ENCODE measurements at places on chromosomes 6 and 20. TPM values are rescaled to one million over a fixed set of nuclear protein-coding genes. Genes with fewer than 3 reads are reported as not detected.

- H3K27ac ChIP-seq, result no peak overlapping the region
- H3K27me3 ChIP-seq, result no peaks in the 10 kb centered on the region
- H3K4me3 ChIP-seq, result no peak overlapping the region
- DNase-seq, result no peak
- peaks cover 10% of the 10 kb centered on the region for H3K4me1 ChIP-seq
Observed at GRCh38 chr20:34049897-34050695, 56.4 kb downstream of the RALY start.

DNA sequence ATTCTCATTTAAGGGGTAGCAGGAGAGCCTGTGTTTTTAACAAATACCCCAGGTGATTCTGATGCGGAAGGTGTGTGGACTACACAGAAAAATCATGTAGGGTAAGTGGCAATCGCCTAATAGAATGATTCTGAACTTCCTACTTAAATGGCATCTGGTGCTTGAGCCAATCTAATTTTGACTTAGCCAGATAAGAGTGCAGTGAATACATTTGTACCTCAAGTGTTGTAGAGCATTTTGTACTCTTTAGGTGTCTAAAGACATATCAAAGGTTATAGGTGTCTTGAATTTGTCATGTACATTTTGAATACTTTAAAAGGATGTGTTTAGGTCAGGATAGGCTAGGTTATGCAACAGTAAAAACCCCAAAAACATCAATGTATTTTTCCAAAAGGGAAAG, 10.0 kb upstream of the BTBD9 start:
- H3K36me3 ChIP-seq, result no peaks in the 10 kb centered on the region
- no peaks in the 10 kb centered on the region for H3K4me1 ChIP-seq
- no peaks in the 10 kb centered on the region for H3K27me3 ChIP-seq
- no peak for DNase-seq
- H3K4me3 ChIP-seq, result no peak overlapping the region

The ADGRF5 gene
- total RNA-seq, result 0.30 TPM

The MAS1 gene
- 0.04 TPM for total RNA-seq

GRCh38 chr20:37501940-37502339, 19.1 kb upstream of the NNAT start:
- peaks cover 32% of the 10 kb centered on the region for H3K4me1 ChIP-seq
- no peak overlapping the region for H3K4me3 ChIP-seq
- H3K36me3 ChIP-seq, result no peaks in the 10 kb centered on the region
- DNase-seq, result no peak
- no peaks in the 10 kb centered on the region for H3K27me3 ChIP-seq
- H3K27ac ChIP-seq, result no peak overlapping the region

The PCK1 gene
- 0.05 TPM for total RNA-seq

The KIF6 gene
- 0.22 TPM for total RNA-seq

GRCh38 chr6:33705955-33706725, 5.4 kb downstream of the UQCC2 start:
- no peaks in the 10 kb centered on the region for H3K27me3 ChIP-seq
- H3K27ac ChIP-seq, result no peak overlapping the region
- H3K36me3 ChIP-seq, result peaks cover 5% of the 10 kb centered on the region
- peaks cover 4% of the 10 kb centered on the region for H3K4me1 ChIP-seq
- no peak overlapping the region for H3K4me3 ChIP-seq
- DNase-seq, result no peak

DNA sequence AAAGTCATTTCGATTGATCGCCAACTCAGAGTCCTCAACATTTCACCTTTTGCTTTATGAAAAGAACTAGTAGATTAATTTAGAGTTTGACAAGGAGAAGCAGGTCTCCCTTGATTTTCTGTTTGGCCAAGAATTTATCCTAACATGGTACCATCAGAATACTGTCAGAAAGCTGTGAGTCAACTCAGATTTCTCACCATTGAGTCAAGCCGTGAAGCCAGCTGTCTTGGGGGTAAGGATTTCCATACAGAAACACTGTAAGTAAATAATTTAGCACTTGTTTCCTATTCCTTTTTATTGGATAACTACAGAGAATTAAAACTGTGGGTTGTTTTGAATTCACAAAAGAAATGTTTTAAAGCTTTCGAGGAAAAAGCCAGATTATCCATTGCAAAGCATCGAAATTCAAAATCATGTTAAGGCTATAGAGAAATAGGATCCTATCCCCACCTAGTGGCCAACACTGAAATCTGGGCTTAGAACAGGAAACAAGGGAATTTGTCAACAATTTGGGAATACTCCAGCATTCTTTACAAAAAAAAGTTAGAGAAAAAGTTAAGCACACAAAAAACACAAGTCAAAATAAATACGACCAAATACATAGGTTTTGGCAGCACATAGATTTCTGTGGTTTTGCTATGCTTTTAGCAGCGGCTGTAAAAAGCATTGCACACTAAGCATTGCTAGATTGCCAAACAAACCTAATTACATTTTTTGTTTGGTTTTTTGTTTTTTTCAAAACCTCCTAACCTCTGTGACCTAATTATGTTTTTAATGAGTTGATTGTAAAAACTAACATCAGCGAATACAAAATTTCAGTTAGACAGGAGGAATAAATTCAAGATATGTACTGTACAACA, 44.2 kb downstream of the COL11A2 start:
- H3K36me3 ChIP-seq, result no peaks in the 10 kb centered on the region
- no peak overlapping the region for H3K4me3 ChIP-seq
- no peak overlapping the region for H3K27ac ChIP-seq
- DNase-seq, result no peak
- peaks cover 2% of the 10 kb centered on the region for H3K4me1 ChIP-seq

GRCh38 chr20:11118802-11119380, 445.1 kb upstream of the JAG1 start:
- H3K4me3 ChIP-seq, result no peak overlapping the region
- no peaks in the 10 kb centered on the region for H3K36me3 ChIP-seq
- H3K27ac ChIP-seq, result no peak overlapping the region
- H3K4me1 ChIP-seq, result no peaks in the 10 kb centered on the region
- no peaks in the 10 kb centered on the region for H3K27me3 ChIP-seq

GRCh38 chr6:42690151-42690702, 32.2 kb downstream of the PRPH2 start:
- peaks cover 62% of the 10 kb centered on the region for H3K36me3 ChIP-seq
- no peak for DNase-seq
- H3K27ac ChIP-seq, result no peak overlapping the region
- no peak overlapping the region for H3K4me3 ChIP-seq
- H3K27me3 ChIP-seq, result no peaks in the 10 kb centered on the region
- no peaks in the 10 kb centered on the region for H3K4me1 ChIP-seq

- H3K27ac ChIP-seq, result no peak overlapping the region
- no peaks in the 10 kb centered on the region for H3K36me3 ChIP-seq
- DNase-seq, result peak; percentile 67
- no peaks in the 10 kb centered on the region for H3K27me3 ChIP-seq
- no peaks in the 10 kb centered on the region for H3K4me1 ChIP-seq
- no peak overlapping the region for H3K4me3 ChIP-seq
Observed at GRCh38 chr6:135162678-135163439, 18.2 kb upstream of the MYB start.

GRCh38 chr6:63458480-63459115, 113.7 kb upstream of the LOC128125822 start:
- no peak overlapping the region for H3K27ac ChIP-seq
- no peaks in the 10 kb centered on the region for H3K27me3 ChIP-seq
- no peak for DNase-seq
- no peak overlapping the region for H3K4me3 ChIP-seq

DNA sequence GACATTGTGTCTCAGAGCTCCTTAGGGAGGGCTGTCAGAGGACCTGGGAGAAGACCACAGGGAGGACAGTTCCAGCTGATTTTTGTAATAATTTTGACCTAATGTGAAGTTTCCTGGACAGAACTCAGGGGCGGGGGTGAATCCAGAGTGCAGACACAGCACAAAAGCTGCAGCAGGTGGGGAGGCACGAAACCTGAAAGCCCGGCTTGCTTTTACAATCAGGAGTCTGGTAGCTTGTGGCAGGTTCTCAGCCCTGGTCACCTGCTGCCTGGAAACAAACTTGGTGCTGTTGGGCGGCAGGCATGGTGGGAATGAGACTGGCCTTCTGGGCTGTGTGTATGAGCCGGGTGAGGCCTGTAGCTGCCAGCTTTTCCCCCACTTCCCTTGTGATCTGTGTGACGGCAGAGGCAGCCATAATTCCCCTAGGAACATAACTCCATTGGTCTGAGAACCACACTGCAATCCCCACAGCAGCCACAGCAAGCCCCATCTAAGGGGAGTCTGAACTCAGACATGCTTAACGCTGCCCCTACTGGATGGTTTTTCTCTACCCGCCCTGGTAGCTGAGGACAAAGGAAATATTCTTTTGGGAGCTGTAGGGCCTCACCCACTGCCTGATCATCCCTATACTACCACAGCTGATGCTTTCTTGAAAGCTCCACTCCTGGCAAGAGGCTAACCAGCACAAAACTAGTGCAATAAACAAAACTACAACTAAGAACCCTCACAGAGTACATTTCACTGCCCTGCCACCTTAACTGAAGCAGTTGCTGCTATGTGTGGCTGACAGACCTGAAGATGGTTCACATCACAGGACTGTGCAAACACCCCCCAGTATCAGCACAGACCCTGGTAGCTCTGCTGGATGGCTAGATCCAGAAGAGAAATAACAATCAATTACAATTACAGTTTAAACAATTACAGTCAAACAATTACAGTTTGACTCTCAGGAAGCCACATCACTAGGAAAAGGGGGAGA, 1055.1 kb upstream of the GJE1 start:
- no peak overlapping the region for H3K27ac ChIP-seq
- peaks cover 5% of the 10 kb centered on the region for H3K4me1 ChIP-seq
- H3K36me3 ChIP-seq, result no peaks in the 10 kb centered on the region
- no peaks in the 10 kb centered on the region for H3K27me3 ChIP-seq
- H3K4me3 ChIP-seq, result no peak overlapping the region

The PPP1R14C gene
- total RNA-seq, result not detected

DNA sequence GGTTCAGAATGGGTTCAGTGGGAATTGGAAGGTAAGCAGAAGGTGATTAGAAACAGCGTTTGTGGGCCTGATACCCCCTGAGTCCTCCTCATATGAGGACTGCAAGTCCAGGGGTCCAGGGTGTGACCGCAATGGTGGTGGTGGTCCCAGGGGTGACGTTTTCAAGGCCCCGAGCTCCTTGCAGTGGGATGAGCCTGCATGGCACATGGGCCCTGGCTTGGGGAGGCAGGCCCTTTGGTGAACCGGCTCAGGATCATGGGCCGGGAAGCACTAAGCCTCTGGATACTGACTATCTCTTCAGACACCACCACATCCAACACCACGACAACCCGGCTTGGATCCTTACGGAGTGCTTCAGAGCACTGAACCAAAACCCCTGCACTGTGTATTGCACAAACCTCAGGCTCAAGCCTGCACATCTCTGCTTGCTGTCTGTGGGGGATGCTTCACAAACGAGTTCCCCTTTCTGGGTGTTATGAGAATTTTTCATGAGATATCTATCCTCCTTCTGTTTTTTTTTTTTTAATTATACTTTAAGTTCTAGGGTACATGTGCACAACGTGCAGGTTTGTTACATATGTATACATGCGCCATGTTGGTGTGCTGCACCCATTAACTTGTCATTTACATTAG, 67.9 kb downstream of the STK35 start:
- H3K4me3 ChIP-seq, result no peak overlapping the region
- no peak overlapping the region for H3K27ac ChIP-seq
- no peaks in the 10 kb centered on the region for H3K36me3 ChIP-seq

- H3K4me1 ChIP-seq, result peaks cover 29% of the 10 kb centered on the region
- H3K27me3 ChIP-seq, result no peaks in the 10 kb centered on the region
- no peak overlapping the region for H3K4me3 ChIP-seq
Observed at GRCh38 chr6:39209360-39209811, 19.9 kb downstream of the KCNK5 start.

DNA sequence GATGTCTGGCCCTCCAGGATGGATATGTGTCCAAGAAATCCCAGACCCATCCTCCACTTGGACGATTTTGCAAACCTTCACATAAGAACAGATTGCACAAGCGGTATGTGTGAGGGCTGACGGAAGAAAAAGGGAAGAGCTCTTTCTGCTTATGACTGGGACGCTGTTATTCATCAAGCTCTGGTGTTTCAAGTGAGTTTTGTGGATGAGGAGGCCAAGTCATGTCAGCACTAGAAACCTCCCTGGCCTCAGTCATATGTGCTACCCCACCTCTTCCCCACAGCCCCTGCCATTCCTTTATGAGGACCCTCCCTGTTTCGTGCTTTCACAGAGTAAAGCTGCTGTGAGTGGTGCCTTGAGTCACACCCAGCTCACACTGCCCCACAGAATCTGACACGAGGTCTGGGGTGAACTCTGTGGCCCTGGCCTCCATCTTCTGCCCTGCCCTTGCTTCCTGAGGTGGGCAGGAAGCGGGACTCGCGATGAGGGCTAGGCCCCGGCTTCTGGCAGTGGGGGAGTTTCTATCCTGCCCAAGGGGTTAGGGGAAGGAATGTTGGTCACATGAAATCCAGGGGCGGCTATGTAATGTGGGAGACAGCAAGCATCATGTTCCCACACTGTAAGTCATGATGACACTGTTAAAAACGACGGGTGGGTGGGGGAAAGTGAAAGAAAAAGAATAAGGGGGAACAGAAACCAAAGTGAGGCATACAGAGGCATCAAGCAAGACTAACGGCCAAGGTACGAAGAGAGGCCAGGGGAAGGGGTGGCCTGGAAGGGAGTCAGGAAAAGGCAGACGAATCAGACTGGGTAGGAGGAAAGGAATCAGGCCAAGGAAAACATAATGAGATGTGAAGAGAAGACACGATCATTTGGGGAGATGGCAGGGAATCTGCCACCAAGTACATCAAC, 78.1 kb downstream of the PRDM1 start:
- DNase-seq, result no peak
- H3K4me1 ChIP-seq, result 0 out of 2 replicates have a peak, but pooled peaks cover 3% of the 10 kb centered on the region
- H3K27me3 ChIP-seq, result no peaks in the 10 kb centered on the region
- H3K4me3 ChIP-seq, result no peak overlapping the region
- H3K36me3 ChIP-seq, result no peaks in the 10 kb centered on the region

DNA sequence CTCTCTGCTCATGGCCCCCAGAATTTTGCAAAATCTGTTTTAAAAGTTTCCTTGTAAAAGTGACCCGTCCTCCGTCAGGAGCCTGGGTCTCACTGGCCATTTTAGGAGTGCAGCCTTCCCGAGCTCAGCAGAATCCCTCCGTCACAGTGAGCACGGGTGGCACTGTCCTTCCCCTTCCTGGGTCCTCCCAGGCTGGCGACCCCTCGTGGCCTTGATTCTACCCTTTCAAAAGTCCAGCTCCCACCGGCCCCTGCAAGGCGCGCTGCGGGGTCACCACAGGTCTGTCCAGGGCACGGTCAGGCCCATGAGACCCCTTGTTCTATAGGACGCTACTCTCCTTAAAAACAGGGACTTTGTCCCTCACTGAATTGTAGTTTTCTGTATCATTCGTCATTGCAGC, 112.7 kb downstream of the PSMB1 start:
- H3K36me3 ChIP-seq, result no peaks in the 10 kb centered on the region
- no peak overlapping the region for H3K27ac ChIP-seq
- H3K4me1 ChIP-seq, result peaks cover 31% of the 10 kb centered on the region
- H3K27me3 ChIP-seq, result no peaks in the 10 kb centered on the region
- no peak overlapping the region for H3K4me3 ChIP-seq

The KCNK5 gene
- total RNA-seq, result 9.5 TPM

DNA sequence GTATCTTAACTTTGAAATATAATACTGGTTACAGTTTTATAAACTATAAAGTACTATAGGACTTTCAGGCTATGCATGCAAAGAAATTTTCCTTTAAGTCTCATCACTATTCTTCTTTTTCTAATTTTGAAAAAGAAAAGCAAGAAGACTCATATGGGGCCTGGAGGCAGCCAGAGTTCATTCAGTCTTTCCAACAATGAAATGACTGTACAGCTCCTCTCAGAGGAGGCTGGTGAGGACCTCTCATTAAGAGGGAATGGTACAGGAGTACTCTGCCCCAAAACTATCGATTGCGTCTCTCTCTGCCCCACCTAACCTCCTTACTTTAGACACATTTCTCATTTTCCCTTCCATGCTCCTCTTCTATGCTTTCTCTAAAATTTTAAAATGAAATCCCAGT, 66.3 kb downstream of the FILIP1 start:
- no peak overlapping the region for H3K4me3 ChIP-seq
- DNase-seq, result no peak
- no peaks in the 10 kb centered on the region for H3K27me3 ChIP-seq
- H3K4me1 ChIP-seq, result peaks cover 12% of the 10 kb centered on the region
- no peak overlapping the region for H3K27ac ChIP-seq

The KCNQ5 gene
- not detected for total RNA-seq

The TBC1D22B gene
- total RNA-seq, result 11.2 TPM
